Stimulated activated CD4-positive, alpha-beta T cell treated with anti-CD3 and anti-CD28 coated beads, Interleukin-15, amount 100 ng/mL, for 48 hours (primary cell): ENCODE measurements at places on chromosomes 6 and 20.

DNA sequence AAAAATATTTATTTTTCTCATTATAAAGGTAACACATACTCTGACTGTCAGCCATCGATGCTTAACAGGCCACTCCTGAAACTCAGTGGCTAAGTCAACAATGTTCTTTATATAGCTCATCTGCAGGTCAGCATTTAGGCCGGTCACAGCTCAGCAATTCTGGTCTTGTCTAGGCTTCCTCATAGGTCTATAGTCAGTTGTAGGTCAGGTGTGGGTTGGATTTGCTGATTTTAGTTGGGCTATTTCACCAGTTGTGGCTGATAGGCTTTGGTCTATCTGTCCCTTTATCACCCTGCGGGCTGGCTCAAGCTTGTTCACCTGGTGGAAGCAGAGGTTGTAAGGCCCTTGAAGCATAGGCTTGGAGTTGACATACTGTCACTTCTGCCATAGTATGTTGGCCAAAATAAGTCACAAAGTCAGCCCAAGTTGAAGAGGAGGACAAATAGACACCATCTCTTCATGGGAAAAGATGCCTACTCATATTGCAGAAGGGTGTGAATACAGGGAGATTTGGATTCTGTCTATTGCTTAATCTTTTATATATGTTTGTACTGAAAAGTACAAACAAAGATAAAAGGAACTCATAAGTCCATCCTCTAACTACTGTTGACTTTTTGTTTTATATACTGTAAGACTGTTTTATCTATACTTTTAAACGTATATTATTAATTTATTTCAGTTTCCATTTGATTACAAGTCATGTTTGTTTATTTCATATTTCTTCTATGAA, 75.0 kb downstream of the BCKDHB start:
- DNase-seq, result no peak

- DNase-seq, result no peak
These were observed 223.6 kb downstream of the EYA2 start for GRCh38 chr20:47118206-47118605.

GRCh38 chr20:4546786-4547185, 174.9 kb upstream of the PRND start:
- DNase-seq, result no peak

GRCh38 chr6:143210420-143210819, 149.7 kb downstream of the AIG1 start:
- DNase-seq, result no peak

DNA sequence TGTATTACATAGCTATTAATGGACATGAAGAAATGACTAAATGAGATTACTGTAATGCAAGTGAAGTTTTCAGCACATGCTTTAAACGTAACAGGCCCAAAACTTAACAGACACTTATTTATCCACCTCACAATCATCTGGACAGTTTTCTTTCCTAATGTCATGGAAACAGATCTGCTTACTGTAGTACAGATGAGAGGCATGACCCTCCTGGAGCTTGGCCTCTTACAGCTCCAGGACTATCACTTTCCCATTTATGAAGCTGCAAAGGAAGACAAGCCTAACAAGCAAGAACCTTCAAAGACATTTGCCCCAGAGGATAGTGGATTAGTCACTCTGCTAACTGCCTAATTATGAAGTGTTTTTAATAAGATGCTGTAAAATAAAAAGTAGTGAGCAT, 419.3 kb downstream of the PHF3 start:
- DNase-seq, result no peak

DNA sequence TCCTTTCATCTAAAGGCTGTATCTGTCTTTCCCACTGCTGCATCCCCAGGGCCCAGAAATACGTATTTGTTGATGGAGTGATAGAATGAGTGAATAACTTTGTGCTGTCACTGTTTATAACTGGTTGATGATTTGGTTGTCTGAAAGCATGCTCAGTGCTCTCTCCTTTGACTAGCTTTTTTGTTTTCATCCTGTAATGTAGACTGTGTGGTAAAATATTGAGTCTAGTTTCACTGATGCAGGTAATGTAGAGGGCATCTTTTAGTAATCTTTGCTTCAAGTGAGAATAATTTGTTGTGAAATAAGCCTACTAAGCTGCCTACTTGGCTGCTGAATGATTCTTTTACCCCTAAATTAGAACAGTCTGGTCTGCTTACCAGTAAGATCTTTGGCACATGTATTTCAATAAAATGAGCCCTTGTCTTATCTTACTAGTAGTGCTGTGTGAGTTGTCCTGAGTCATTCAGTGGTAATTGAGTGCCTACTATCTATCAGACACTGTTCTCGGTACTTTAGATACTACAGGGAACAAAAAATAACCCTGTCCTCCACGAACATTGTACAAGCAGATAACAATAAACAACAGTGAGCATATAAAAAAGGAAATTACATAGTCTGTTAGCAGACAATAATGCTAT, 39.9 kb downstream of the MAPK14 start:
- no peak for DNase-seq

GRCh38 chr20:60361761-60362395, 403.7 kb downstream of the CDH26 start:
- DNase-seq, result no peak

DNA sequence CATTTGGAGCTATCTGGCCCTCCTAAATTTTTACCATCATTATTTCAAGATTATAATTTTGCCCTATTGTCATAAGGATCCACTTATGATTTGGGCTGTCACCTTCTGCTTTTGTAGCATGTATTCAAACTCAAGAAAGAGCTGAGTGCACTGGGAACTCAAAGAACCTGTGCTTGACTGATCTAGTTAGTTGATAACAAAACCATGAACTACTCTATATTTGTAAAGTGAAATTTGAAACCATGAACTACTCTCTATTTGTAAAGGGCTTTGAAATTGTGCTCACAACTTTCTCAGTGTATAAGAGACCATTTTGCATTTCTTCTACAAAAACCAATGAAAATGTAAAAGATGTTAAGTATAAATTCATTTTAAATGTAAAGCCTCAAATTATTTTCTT, 77.5 kb upstream of the POPDC3 start:
- DNase-seq, result no peak

GRCh38 chr6:38676236-38676973, 26.5 kb downstream of the GLO1 start:
- no peak for DNase-seq

DNA sequence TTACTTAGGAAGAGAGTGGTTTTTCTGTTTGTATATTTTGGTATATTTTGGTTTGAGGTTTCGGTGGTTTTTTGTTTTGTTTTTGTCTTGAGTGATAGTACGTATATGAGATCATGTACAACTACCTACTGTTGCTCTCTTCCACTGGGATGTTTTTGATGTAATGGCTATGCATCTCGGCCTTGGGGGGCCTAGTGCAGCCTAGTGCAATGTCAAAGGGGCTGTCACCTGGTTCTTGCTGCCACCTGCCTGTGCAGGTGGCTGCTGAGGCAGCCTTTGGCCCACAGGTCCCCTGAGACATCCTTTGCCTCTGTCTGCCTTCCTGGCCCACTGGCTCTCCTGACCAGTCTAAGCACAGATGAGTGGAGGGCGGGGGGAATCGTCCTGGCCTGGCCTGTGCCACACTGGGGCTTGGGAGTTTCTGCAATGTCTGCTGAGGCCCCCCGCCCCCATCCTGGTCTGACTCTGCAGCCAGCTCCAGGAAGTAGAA, 546.6 kb downstream of the CD83 start:
- no peak for DNase-seq

DNA sequence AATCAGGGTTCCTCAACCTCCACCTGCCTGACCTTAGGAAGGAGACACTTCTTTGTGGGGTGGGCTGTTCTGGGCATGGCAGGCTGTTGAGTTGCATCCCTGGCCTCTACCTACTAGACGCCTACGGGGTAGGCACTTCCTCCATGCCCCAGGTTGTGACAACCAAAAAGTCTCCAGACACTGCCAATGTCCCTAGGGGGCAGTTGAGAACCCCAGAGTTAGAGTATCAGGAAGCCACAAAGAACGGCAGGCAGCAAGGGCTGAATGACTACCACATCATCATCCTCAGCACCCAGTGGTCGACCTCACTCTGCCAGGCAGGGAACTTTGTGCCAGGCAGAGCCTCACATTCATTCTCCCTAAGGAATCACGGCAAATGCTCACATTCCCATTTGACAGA, 21.5 kb downstream of the PMEPA1 start:
- no peak for DNase-seq

- DNase-seq, result no peak
These were observed 216.9 kb downstream of the EYA2 start for GRCh38 chr20:47111576-47111975.

- no peak for DNase-seq
These were observed 92.8 kb downstream of the ESR1 start for GRCh38 chr6:151900256-151900655.

GRCh38 chr6:3696525-3697088, 54.9 kb downstream of the PXDC1 start:
- DNase-seq, result no peak

DNA sequence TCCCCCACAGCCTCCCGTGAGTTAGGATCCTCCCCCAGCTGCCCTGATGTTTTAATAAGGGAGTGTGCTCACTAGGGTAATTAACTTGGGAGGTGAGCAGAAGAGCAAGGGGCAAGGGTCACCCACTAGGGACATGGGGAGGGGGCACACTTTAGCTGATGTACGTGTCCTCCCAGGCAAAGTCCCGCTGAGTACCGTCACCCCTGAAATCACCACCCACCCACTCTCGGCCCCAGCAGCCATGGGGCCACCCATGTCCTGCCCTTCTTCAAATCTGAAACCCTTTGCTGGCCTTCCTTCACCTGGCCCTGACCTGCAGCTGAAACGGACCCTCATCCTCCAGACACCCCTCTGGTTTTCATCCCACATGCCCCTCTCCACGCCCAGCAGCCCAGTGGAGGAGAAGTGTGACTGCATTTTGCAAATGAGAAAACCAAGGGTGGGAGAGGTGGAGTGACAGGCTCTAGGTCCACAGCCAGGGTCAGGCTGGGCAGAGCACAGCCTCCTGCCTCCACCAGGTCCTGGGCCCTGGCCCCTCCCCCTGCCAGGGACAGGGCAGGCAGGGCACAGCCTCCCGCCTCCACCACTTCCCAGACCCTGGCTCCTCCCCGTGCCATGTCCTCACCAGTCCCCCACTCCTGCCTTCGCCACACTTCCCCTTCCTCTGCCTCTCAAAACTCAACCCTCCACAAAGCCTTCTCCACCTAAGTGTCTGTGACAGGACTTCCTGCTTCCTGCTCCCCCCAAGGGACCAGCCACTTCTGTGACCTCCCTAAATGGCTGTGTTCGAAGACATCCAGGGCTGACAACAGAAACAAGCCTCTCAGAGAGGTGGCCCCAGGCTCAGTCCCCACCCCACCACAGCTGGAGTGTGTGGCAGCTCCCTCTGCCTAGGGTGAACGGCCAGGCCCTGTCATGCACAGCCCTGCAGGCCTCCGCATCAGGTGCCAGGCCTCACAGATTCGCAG, 15.1 kb downstream of the ACSS1 start:
- no peak for DNase-seq

DNA sequence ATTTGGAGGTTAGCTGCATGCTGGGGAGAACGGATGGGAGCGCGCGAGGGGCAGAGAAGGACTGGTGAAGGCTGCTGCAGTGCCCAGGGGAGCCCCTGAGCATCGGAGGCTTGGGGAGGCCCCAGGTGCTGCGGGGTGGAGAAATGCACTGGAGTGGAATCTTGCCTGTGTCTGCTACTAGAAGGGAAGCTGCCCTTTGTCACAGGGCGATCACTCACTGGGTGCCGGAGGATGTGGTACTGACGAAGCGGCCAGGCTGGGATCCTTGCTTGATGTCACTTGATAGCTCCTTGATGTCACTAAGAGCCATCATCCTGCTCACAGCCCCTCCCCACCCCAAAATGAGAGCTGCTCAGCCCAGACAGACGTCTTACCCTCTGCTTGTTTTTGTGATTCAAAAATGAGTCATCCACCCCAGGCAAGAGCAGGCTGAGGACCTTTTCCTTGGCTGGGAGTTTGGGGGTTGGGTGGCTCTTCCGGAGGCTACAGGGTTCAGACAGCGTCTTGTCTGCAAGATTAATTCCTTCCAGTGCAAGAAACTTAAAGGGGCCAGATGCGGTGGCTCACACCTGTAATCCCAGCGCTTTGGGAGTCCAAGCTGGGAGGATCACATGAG, 62.6 kb upstream of the PMEPA1 start:
- DNase-seq, result no peak

GRCh38 chr6:3284436-3284876, 25.7 kb downstream of the PSMG4 start:
- no peak for DNase-seq

DNA sequence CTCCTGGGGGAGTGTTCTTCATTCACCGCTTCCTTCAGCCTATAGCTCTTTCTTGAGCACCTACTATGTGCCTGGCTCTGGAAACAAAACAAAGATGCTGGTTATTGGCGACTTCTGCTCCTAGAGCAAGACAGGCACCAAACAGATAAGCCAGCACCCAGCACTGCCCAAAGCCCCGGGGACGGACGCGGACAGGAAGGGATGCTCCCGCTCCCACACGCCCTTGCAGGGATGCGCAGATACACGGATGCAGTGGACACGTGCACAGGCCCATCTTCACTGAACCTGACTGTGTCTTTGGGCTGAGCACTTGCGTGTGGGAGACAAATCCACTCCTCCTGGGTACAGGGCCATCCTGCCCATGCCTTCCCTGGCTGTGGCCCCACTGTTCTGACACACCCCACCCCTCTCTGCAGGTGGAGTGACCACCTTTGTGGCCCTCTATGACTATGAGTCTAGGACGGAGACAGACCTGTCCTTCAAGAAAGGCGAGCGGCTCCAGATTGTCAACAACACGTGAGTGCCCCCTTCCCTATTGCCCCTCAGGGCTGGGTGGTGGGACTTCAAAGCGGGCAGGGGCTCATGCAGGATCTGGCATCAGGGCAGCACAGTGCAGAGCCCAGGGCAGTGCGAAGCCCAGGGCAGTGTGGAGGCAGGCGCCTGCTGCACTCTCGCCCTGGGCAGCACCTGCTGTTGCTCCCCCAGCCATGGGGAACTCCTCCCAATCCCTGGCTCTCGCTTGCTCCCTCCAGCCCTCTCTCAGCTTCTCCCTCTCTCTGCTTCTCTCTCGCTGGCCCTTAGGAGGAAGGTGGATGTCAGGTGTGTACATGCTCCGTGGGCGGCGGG, 39.9 kb downstream of the SRC start:
- no peak for DNase-seq

DNA sequence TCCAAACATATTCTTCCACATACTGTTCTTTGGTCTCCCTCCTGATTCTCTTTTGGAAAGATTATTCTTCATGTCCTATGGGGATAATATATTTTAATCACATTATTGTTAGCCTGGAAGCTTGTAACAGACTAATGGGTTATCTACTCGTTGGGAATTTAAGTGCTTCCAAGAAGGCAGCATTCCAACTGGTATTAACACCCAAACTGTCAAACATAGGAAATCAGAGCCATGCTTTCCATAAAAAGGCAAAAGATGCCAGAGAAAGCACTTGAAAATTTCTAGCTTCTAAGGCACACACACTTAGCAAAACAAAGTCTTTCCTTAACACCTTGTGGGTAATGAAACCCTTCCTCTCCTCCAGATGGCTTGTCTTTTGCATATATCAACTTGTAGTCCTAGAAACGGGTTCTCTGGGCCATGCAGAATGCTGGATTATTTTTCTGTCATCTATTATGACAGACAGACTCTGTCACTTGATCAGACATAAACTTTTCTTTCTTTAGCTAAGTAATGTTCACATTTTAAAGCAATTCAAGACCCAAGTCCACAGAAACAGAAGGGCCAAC, 41.5 kb downstream of the B4GALT5 start:
- no peak for DNase-seq

- DNase-seq, result no peak
These were observed 20.5 kb downstream of the JPH2 start for GRCh38 chr20:44166477-44166876.

- DNase-seq, result no peak
These were observed 280.3 kb upstream of the SYNCRIP start for GRCh38 chr6:85923013-85923430.
